Progenitor cell of endocrine pancreas (in vitro differentiated cells): ENCODE measurements at places on chromosomes 4 and X. TPM values are rescaled to one million over a fixed set of nuclear protein-coding genes. Genes with fewer than 3 reads are reported as not detected.
A peak's percentile ranks its signal among the peaks of the same experiment; 100 is the strongest.

Gene SLIT2
- total RNA-seq = 11.6 and 13.1 TPM in 2 replicates

Gene ETDA
- not detected in 2 replicates for total RNA-seq

- peaks cover 26% of the 10 kb centered on the region for H3K4me1 ChIP-seq
- H3K4me3 ChIP-seq = peak overlapping the region; percentile 75
- no peaks in the 10 kb centered on the region for H3K36me3 ChIP-seq
- H3K27ac ChIP-seq = no peak overlapping the region
- DNase-seq = no peak
These were observed 3.3 kb upstream of the LIN54 start for GRCh38 chr4:83013902-83014301.

GRCh38 chr4:29199485-29199884 lies 1520.7 kb upstream of the PCDH7 start:
- DNase-seq = no peak
- no peak overlapping the region for H3K27ac ChIP-seq
- no peaks in the 10 kb centered on the region for H3K36me3 ChIP-seq
